ENCODE measurements at places on chromosomes 2 and 18.

- no peak for DNase-seq
Measured at GRCh38 chr2:10712185-10712809, 9.1 kb upstream of the ATP6V1C2 start.

GRCh38 chr18:46636040-46636630 is 20.9 kb downstream of the LOXHD1 start:
- no peak for DNase-seq

- DNase-seq: no peak
Measured at GRCh38 chr2:240436683-240437550, 1.5 kb downstream of the GPC1 start.

DNA sequence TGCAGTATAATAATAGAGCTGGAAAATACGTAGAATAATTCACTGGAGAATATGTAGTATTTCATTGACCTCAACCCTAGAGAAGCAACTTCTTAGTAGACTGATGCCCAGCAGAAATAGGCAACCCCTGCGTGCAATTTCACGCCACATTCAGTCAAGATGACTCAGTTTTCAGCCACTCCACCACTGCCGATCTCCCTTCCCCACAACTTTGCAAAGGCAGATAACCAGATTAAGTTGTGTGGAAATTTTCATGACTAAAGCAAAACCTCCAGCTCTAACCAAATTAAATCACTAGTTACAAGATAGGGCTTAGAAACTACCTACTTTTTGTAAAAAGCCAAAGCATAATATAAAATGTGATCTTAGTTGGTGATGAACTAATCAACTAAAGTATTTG is 63.3 kb upstream of the STK17B start:
- peak; percentile 56 for DNase-seq

DNA sequence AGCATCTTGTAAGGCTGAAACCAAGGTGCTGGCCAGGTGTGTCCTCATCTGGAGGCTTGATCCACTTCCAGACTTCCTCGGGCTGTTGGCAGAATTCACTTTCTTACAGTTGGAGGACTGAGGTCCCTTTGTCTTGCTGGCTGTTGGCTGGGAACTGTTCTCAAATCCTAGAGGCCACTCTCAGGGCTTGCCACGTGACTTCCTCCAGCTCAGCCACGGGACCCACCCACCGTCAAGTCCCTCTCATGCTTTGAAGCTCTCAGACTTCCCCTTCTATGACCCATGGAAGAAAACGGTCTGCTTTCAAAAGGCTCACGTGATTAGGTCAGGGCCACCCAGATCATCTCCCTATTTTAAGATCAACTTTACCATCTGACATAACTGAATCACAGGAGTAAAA is 77.1 kb downstream of the SMAD4 start:
- DNase-seq: no peak

GRCh38 chr2:227783404-227784138 is 30.1 kb upstream of the CCL20 start:
- no peak for DNase-seq

DNA sequence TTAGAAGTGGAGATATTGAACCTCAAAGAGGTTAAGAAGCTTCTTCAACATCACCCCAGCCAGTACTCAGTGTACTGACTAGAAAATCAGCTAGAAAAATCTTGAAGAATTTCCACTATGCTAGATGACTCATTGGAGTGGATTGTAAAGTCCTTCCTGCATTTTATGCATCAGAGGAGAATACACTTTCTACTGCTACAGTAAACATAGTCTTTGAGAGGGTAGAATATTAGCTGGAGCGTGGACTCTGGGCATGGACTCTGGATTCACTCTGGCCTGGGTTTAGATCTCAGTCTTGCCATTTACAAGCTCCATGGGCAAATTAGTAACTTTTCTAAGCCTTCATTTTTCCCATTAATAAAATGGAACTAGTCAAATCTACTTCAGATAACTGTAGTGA is 215.9 kb downstream of the IRS1 start:
- no peak for DNase-seq

GRCh38 chr2:42098571-42099437 is 51.0 kb downstream of the PKDCC start:
- no peak for DNase-seq

GRCh38 chr18:26479681-26480079 is 68.7 kb downstream of the KCTD1 start:
- DNase-seq: no peak

DNA sequence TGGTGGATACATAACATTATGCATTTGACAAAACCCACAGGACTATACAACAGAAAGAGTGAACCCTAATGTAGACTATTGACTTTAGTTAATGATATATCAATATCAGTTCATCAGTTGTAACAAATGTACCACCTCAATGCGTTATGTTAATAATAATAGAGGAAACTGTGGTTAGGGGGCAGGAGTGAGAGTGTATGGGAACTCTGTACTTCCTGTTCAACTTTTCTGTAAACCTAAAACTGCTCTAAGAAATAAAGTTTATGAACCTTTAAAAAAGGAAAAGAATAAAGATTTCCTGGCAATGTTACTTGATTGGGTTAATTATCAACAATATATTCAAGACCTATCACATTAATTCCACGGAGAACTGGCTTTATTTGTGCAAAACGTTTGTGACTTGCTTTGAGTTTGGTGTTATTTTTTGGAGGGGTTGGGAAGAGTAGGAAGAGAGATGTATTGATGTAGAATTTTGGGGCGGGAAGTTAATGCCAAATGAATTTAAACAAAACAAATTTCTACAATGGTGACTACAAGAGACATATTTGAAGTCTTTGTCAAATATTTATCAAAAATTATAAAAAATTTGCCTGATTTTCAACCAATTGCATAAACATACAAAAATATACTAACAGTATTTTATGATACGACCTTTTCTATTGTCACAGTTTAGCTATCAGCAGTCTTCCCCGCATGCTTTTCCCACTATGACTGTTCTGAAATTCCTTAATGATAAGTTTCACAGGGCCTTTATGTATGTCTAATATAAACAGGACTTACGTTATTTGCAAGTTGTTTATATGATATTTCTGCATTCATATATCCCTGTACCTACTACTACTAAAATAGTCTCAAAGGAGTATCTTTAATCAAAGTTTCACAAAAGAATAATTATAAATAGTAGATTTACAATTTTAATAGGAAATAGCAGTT is 2.1 kb upstream of the RTN4 start:
- peak; percentile 44 for DNase-seq

- DNase-seq: no peak
Measured at GRCh38 chr2:181528441-181528840, 71.3 kb downstream of the ITGA4 start.

- DNase-seq: peak; percentile 69
Measured at GRCh38 chr2:69375494-69376353, 11.3 kb downstream of the GFPT1 start.

- DNase-seq: no peak
Measured at GRCh38 chr2:654896-655295, 22.3 kb downstream of the TMEM18 start.

- no peak for DNase-seq
Measured at GRCh38 chr2:200310545-200310971, 4.1 kb downstream of the SPATS2L start.

DNA sequence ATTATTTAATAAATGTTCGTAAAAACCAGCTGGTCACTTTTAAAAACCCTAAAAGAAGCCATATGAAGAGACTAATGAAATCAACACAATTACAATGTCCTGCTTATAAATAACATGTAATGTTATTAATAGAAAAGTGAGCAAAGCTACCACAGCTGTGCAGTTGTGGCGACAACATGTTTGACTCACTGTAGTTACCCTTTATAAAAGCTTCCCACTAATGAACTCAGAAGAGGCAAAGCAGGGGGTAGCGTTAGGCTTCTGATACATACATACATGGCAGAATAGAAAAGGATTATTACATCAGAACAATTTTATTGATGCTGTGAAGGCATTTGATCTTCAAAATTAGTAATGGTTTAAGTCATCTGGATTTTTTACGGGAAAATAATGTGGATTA is 219.7 kb downstream of the SLC4A10 start:
- DNase-seq: no peak

DNA sequence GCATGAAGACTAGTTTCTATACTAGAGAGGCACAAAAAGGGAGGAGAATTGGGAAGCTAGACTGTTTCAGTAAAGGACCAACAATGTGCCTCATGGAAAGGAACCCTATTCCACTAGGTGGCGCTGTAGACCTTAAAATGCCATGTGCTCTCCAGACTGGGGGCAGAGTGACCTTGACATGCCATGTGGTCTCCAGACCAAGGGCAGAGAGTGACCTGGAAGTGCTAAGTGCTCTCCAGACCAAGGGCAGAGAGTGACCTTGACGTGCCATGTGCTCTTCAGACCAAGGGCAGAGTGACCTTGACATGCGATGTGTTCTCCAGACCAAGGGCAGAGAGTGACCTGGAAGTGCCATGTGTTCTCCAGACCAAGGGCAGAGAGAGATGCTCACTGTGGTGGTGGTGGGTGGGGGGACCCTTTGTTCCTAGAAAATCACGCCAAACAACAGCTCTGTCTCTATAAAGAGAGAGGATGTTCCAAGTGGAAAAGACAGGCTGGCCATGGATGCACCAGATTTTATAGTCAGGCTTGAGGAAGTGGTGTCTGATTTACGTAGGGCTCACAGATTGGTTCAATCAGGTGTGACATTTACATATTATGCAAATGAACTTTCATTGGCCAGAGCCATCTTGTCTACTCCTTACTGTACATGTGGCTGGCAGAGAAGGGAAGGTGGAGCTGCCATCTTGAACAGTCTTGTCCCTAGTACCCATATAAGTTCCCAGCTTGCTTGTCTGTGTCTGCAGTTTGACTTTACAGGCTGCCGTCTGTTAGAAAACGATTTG is 344.0 kb upstream of the DDX18 start:
- peak; percentile 62 for DNase-seq

GRCh38 chr2:2671826-2672225 is 340.8 kb upstream of the MYT1L start:
- DNase-seq: no peak

DNA sequence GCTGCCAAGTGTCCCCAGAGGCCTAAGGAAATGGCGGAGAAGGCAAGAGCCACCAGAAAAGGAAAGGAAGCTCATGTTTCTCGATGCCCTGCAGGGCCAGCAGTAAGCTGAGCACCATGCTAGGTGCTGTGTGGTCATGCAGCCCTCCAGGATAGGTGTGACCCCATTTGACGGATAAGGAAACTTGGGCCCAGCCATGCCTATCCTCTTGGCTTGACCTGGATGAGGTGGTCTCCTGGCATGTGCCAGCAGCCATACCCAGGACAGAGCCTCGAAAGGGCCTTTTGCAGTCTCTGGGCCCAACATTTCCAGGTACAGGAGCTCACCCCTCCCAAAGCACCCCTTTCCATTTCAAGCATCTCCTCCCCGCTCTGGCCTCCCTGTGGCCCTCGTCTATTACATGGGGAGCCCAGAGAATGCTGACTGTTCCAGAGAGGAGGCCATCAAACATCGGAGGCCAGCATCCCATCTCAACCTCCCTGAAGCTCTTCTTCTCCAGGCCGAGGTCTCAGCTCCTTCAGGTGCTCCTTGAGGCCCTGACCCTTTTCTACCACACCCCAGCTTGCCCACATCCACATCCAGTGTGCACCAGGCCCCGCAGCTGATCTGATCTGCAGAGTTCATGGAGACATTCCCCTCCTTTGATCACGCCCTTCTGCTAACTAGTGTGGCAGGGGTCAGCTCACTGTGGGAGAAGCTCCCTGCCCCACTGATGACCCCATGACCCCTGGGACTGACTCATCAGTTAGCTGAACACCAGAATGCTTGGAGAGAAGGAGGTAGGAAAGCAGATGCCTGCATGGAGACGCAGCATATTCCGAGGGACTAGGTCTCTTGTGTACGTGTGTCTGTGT is 208.4 kb downstream of the TNS1 start:
- DNase-seq: no peak

GRCh38 chr2:219172231-219173154 is 2.7 kb upstream of the SLC23A3 start:
- DNase-seq: peak; percentile 33

DNA sequence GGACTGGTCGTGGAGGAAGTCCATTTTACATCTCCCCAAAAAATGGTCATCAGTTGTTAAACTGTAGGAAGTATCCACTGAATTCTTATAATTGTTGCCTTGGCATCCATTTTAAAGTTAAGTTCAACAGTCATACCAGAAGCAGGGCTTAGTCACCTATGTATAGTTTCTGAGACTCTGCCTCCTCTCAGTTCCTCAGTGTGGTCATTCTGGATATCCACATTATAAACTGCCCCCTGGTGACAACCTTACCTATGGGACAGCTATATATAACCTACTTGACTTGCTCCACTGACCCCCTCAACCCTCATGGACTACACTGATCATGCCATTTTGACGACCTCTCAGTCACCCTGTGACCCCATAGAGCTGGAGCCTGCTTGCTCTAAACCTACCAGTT is 617.0 kb downstream of the LRP1B start:
- no peak for DNase-seq

- DNase-seq: peak; percentile 11
Measured at GRCh38 chr18:80171054-80171872, 62.2 kb downstream of the ADNP2 start.

DNA sequence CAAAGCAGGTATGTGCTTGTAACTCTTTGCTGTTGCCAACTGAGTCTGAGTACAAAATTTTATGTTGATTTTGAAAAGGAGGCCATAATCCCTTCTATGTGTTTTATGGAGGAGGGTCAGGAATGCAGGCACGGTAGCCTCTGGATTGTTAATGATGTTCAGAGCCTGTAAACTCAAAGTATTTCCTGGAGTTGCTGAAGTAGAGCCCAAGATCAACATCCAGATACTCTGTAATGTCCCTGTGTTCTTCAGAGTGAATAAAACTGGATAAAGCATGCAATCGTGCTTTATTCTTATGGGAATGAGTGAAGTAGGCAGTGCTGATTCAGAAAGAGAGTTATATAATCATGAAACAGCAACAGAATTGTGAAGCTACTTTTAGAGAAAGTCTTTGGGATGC is 61.8 kb upstream of the CHRNA1 start:
- DNase-seq: no peak

GRCh38 chr18:26546875-26547645 is 1.3 kb downstream of the KCTD1 start:
- no peak for DNase-seq

DNA sequence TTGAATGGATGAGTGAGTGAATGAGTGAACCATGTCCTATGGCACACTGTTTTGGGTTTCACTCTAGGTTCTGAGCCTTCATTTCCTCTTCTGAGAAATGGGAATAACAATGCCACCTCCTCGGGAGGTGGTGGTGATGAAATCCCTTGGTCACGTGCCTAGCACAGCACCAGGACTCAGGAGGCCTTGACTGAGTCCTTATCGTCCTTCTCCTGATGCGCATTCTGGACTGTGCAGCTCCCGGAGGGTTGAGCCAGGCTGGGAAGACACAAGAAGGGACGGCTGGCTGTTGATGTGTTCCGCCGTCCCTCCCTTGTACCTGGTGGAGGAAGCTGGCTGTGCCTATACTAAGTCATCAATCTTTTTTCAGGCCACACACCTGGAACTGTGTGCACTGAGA is 437.3 kb downstream of the ZNF521 start:
- DNase-seq: no peak
